ENCODE measurements at places on chromosomes 3 and 15. TPM values are rescaled to one million over a fixed set of nuclear protein-coding genes. Genes with fewer than 3 reads are reported as not detected.

Gene ALCAM
- total RNA-seq: 10.6 TPM

Gene CYP8B1
- not detected for total RNA-seq

Gene ARPP21
- total RNA-seq: not detected

Gene PRR20G
- total RNA-seq: not detected

Gene WDR73
- 42.5 TPM for total RNA-seq

Gene CIP2A
- 3.4 TPM for total RNA-seq

Gene BDH1
- total RNA-seq: 60.9 TPM

Gene CEMIP
- total RNA-seq: 0.23 TPM

Gene KLHL6
- total RNA-seq: 56.1 TPM

Gene NDUFB4
- total RNA-seq: 82.1 TPM

Gene ACAD9
- 54.9 TPM for total RNA-seq

Gene ANKDD1A
- 5.9 TPM for total RNA-seq

Gene WNT5A
- 0.06 TPM for total RNA-seq

Gene BLM
- total RNA-seq: 8.9 TPM

Gene IL5RA
- 0.33 TPM for total RNA-seq

Gene ANXA2
- 148 TPM for total RNA-seq

Gene CCR3
- 0.55 TPM for total RNA-seq

Gene DGKG
- not detected for total RNA-seq

Gene LRRN1
- 0.22 TPM for total RNA-seq

Gene CLSTN2
- not detected for total RNA-seq

Gene PIGZ
- 1.2 TPM for total RNA-seq

Gene LARP6
- total RNA-seq: not detected

Gene CEP63
- total RNA-seq: 40.1 TPM

Gene TPRG1
- 61.4 TPM for total RNA-seq

Gene CKMT1A
- total RNA-seq: not detected

Gene MYZAP
- 1.2 TPM for total RNA-seq

Gene TTC21A
- total RNA-seq: 3.9 TPM

Gene MOBP
- total RNA-seq: not detected

Gene SYNPR
- total RNA-seq: not detected

Gene RPL29
- total RNA-seq: 1,270 TPM

Gene GOLGA8S
- total RNA-seq: 0.30 TPM

Gene AGBL1
- total RNA-seq: not detected

Gene OR5K2
- total RNA-seq: not detected
